ENCODE measurements at places on chromosomes 12 and 14.

DNA sequence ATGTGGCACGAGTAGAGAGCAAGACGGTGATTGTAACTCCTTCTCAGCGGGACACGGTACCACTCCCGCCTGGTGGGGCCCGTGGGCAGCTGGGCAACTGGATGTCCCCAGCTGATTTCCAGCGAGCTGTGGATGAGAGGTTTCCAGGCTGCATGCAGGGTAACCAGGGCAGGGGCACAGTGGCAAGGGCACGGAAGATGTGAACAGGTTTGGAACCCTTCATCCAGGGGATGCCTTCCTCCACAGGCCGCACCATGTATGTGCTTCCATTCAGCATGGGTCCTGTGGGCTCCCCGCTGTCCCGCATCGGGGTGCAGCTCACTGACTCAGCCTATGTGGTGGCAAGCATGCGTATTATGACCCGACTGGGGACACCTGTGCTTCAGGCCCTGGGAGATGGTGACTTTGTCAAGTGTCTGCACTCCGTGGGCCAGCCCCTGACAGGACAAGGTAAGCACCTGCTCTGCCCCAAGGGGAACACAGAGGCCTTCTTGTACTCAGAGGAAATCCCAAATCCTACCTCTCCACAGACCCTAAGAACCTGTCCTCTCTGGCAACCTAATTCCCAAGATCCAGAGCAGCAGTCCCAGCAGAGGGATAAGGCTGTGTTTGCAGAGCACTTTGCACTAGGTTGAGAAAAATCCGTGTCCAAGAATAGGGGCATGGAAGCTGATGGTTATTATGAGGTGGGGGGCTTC is 4.3 kb downstream of the PCK2 start:
- no peak for DNase-seq

GRCh38 chr14:68477110-68477455 is 315.8 kb downstream of the ZFP36L1 start:
- no peak for DNase-seq

- DNase-seq, result no peak
Observed at GRCh38 chr14:54979039-54979438, 47.9 kb downstream of the WDHD1 start.

- no peak for DNase-seq
Observed at GRCh38 chr14:80264702-80265101, 53.4 kb upstream of the DIO2 start.

DNA sequence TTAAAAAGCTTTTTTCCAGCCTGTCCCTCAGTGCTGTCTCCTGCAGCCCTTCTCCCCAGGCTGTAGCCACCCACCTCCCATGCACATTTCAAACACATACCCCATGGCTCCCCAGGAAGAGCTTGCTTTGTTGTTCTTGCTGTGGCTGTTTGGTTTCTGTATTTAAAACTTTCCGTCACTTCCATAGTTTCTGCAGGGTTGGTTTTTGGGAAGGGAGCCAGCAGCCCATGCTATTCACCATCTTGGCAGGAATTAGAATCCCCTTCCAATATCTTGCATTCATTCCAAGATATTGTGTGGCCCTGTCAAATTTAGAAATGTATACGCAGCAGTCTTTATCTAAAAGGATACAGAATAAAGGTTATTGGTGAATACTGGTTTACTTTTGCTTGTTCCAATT is 29.6 kb downstream of the CFAP251 start:
- no peak for DNase-seq

- no peak for DNase-seq
Observed at GRCh38 chr14:68611599-68611998, 181.3 kb downstream of the ZFP36L1 start.

GRCh38 chr12:124852329-124852831 is 11.3 kb downstream of the SCARB1 start:
- no peak for DNase-seq

DNA sequence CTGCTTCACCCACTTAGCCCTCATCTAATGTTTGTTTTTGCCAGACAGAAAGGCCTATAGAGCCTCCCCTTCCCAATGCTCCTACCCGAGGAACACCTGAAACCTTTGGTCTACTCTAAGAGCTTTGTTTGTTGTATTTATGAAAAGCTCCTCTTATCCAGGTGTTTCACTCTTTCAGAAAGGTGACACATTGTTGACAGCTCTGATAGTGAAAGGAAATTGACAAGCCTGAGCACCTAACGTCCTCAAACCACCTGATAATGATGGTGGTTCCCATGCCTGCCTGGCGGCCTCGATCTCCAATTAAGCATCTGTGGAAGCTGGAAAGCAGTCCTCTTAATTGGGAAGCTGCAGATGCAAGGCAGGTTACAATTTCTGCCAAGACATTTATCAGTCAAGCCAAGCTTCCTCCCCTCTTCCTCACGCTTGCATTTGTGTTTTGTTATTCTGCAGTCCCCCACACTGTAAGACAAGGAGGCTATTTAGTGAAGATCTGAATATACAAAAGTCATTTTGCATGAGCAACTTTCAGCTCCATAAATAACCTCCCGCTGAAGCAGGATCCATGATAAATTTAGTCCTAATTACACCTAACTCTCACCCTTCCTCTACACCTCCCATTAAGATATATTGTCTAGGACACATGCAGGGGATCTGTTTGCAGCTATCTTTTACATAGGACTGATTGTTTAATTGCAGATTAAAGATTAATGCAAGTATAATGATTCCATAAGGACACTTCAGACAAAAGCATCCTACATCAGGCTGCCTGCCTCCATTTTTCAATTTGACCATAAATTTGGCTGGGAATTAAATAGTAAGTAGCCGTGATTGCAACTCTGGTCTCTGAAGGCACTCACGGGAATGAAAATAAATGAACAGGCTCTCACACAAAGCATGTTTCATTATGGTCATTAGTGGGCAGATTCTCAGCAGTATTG is 288.6 kb downstream of the PDZRN4 start:
- DNase-seq, result no peak
